ENCODE measurements at places on chromosomes 1 and 21. TPM values are rescaled to one million over a fixed set of nuclear protein-coding genes. Genes with fewer than 3 reads are reported as not detected.

DNA sequence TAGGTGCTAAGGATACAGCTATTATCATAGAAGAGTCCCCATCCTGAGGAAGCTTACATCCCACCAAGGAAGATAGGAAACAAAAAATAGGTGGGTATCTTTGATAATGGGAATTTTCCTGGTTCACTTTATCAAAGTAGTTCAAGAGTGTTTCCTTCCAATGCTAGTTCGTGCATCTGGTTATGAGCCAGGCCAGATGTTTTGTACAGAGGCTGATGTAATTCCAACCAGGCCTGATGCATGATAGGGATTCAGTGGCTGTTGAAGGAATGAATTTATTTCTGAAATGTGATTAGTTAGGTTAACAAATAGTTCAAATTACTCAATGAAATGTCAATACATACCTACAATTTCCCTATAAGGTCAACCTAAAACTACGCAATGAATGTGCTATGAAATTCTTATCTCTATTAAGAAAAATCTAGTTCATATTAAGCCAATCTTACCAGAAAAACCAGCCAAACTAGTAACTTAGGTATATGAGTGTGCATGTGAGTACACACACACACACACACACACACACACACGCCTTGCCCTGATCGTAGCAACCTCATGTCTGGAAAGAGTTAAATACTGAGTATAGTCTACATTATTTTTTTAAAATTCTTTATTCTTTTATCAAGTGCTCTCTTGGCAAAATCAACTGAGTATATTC, 9.5 kb upstream of the ZBTB18 start:
- H3K36me3 ChIP-seq = no peaks in the 10 kb centered on the region
- no peak overlapping the region for H3K4me3 ChIP-seq
- DNase-seq = no peak
- H3K4me1 ChIP-seq = no peaks in the 10 kb centered on the region
- H3K27ac ChIP-seq = no peak overlapping the region

Gene EPHB2
- total RNA-seq = 7.5 TPM

GRCh38 chr1:210259561-210259960, 27.0 kb downstream of the SERTAD4 start:
- H3K27me3 ChIP-seq = no peaks in the 10 kb centered on the region
- H3K4me3 ChIP-seq = no peak overlapping the region
- H3K36me3 ChIP-seq = no peaks in the 10 kb centered on the region
- DNase-seq = peak; percentile 94
- H3K27ac ChIP-seq = no peak overlapping the region

DNA sequence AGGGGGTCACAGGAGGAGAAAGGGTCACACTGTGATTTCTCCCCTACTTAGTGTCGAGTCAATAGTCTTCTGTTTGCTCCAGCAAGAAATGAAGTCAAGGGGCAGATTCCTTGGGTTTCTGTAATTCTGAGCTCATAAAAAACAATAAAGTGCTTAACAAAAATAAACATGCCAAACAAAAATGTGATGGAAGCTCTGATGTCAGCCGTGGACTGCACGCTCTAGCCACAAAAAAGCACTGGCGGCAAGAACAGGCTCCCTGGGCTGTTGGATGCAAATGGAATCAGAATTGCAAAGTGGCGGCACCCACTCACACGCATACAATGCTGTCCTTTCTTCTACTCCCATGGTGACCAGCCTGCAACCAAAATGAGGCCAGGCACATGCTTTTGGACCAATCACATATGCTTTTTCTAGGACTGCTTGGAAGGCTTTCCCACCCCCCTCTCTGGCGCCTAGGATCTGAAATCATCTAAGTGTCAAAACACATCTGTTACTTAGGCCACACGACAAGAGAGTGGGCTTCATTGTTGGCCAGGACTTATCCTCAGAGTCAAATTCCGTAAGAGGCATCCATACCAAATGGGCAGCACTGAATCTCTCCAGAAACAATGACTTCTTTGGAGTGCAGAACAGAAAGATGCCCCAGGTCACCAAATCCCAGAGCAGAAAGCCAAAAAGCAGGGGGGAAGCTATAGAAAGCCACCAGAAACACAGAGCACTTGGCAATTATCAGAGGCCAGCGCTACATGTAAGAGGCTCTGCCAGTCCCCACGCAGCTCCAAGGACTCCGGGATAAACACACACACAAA, 9.2 kb downstream of the C1orf198 start:
- H3K4me3 ChIP-seq = no peak overlapping the region
- peaks cover 75% of the 10 kb centered on the region for H3K4me1 ChIP-seq
- peak; percentile 92 for DNase-seq
- H3K27me3 ChIP-seq = no peaks in the 10 kb centered on the region
- peaks cover 13% of the 10 kb centered on the region for H3K36me3 ChIP-seq

Measured in astrocyte (in vitro differentiated cells and primary cell).